ENCODE measurements at places on chromosomes 5 and 9.
A peak's percentile ranks its signal among the peaks of the same experiment; 100 is the strongest.

DNA sequence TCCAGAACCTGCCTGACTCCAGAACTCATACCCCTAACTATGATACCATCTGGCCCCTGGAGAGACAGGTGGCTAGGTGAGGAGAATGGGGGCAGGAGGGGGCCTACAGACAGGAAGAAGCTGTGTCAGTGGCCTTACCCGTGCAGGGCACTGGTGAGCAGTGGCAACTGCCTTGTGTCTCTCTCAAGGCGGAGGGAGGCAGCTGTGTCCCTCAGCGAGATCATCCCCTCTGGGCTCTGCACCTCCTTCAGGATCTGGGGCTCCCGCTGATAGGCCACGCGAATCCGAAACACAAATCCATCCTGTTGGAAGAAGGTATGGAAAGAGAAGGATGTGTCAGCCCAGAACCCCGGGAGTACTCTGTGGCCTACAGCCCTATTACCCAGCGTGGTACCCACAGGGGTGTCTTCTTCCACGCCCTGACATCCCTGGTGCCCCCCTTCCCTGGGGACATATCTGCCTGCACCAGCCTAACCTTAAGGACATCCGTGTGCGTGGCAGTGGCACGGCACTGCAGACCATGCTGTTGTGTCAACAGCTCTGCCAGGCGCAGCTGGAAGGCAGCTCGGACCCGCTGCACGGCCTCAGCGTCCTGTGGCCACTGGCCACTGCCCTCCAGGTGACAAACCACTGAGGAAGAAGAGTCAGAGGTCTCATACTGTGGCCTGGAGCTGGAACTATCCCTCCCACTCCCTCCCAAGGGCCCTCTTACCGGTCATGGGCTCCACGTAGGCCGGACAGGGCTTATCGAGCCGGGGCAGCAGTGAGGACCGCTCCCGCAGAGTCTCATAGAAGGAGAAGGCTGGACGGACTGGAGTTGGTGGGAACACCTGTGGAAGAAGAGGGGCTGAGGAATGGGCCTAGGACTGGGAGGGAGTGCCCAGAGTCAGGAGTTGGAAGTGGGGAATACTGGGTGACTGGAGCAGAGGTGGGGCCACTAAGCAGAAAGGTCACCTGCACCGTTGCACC lies 7.8 kb downstream of the NOL6 start:
- no peak for DNase-seq

GRCh38 chr5:176995896-176996767 lies 10.4 kb downstream of the UIMC1 start:
- DNase-seq = no peak

DNA sequence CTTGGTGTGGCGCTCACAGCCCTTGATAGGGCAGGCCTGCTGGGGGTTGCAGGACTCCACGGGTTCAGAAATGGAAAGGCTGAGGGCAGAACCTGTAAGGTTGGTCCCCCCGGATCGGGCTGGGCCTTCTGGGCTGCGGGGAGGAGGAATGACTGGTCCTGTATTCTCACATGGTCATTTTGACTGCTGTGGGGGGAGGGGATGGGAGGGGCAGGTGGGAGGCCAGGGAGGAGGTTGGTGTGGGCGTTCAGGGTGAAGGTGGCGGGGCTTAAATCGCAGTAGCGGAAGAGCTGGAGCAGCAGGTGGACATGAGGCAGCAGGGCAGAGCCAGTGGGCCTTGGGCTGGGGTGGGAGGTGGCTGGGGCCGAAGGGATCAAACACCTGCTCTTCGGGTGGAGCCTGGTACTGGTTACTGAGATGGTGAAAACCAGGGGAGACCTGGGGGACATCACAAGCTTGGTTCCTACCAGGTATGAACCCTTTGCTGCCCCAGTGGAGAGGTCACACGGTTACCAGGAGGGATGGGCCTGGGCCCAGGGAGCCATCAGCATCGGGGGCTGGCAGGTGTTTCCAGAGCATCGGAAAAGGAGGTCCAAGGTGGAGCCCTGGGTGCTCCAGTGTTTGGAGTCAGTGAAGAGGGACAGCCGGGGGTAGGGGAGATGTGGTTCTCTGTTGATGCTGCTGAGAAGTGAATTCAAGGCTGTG lies 1.8 kb downstream of the MRPS2 start:
- DNase-seq = no peak

- no peak for DNase-seq
These were observed 74.0 kb downstream of the KCNN2 start for GRCh38 chr5:114435885-114436299.

DNA sequence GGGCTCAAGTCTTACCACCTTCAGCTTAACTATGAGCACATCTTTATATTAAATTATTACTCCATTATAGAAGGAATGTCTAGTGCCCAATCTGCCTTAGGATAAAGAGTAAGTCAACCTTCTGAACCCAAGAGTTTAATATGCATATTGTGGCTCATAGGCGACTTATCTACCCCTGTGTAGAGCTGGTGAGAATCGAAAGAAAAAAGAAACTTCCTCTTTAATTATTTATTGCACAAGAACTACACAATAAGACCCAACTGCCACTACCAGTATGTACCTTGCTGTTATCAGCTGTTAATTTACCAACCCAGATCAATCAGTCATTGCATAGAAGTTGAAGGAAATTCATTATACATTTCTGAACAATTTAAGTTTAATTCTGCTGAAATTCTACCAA lies 329.1 kb upstream of the SLC24A2 start:
- DNase-seq = no peak

- peak; percentile 5 for DNase-seq
These were observed 2.6 kb downstream of the CTNNAL1 start for GRCh38 chr9:109010746-109011145.

DNA sequence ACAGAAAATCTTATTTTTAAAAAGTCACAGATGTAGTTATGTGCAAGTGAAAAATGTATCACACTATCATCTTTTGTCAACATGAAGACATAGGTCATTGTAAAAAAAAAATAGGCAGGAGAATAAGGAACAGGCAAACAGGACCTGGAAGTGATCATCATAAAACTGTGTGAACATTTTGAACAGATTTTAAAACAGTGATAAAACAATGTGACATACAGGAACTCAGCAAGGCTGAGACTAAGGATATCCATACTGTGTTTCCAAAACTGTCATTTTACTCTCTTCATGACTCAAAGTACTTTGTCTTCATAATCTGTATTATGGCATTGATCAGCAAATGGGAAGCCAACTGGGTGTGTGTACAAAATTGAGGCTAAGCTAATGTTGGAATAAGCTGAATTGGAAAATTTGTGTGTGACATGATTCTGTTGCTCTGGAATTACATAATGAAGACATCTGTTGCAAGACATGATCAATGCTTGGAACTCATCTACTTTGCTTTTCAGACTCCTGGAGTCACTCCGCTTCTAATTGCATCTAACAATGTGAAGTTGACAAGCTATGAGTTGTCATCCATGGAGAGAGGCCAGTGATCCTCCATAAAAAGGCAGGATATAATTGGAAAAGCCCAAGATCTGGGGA lies 978.7 kb upstream of the NUDT12 start:
- no peak for DNase-seq

DNA sequence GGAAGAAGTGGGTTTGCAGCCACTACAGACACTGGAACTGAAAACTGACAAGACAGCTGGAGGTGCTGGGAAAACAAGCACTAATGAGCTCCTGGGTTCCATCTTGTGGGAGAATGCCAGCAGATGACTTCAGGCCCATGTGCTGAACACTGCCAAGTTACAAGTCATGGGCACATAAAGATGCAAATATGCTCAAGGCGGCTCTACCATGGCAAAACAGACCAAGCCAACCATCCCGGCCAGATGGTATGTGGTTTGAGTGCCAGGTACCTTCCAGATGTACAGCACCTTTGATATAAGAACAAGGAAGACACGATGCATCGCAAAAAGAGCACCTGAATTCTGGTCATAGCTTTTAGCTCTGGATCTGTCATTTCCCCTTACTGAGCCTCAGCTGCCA lies 19.9 kb downstream of the TNFSF8 start:
- DNase-seq = no peak

GRCh38 chr5:173155912-173156311 lies 11.6 kb downstream of the BNIP1 start:
- no peak for DNase-seq

- no peak for DNase-seq
These were observed 424.2 kb downstream of the TMEM161B start for GRCh38 chr5:87844449-87844848.

GRCh38 chr5:54693936-54694657 lies 176.5 kb downstream of the SNX18 start:
- DNase-seq = no peak

GRCh38 chr5:177455036-177455660 lies 8.5 kb downstream of the PRR7 start:
- peak; percentile 79 for DNase-seq

DNA sequence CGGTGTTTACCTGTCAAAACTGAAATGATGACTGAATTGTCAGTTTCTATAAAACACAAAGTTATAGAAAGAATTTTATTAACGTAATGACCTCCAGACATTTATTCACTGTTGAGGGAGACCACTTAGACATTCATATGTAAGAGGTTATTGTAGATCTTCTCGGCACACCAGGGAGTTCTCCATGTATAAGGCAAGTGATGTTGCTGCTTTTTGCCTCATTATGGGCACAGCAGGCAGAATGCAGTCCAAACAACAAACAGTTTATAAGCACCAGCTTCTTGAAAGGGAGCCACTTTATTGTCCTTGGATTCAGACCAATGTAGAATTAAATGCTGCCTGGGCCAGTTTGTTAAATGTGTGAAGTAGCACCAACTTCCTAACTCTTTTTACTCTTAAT lies 66.7 kb downstream of the C7 start:
- no peak for DNase-seq

DNA sequence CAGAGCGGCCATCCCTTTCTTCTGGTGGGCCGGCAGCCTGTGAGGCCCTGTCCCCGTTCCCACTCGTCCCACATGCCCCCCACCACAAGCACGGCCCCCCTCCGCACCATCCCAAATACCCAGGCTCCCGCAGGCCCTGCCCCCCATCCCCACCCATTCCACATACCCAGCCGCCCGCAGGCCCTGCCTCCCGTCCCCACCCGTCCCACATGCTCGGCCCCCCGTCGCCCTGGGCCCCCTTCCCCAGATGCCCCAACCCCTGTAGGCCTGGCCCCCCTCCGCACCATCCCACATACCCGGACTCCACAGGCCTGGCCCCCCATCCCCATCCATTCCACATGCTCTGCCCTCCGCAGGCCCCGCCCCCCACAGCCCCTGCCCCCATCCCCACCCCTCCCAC lies 11.5 kb downstream of the SLC6A19 start:
- no peak for DNase-seq

GRCh38 chr9:79287708-79288290 lies 284.0 kb upstream of the TLE4 start:
- DNase-seq = no peak

DNA sequence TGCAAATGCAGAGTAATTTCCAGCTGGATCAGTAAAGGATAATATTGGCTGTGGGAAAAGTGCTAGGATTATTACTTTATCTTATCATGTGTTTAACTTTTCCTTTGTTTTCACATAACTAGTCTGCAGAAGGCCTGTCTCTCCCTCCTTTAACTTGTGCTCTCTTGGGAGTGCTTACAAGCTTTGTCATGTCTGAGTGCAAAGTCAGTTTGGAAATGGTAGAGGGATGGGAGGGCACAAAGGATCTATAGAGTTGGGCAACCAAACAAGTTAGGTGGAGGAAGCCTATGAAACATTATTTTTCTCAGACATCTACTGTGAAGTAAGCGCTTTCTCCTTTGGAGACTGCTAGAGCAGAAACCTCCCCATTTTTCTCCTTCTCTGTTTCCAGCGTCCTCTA lies 308.8 kb downstream of the ARHGAP26 start:
- no peak for DNase-seq

DNA sequence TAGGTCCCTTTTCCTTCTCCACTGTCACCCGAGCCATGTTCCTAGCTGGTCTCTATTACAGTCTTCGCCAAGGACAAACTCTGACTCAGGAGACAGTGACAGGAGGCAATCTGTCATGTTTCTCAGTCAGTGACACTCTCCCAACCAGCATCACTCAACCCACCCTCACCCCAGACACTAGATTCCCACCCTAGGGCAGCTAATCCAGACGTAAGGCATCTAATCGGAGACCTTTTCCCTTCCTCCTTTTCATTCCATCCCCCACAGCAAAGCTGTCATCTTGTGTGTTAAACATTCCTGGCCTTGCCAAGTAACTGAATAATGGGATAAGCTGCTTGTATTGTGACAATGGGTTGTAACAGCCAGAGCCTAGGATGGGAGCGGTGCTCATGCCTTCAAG lies 95.2 kb downstream of the SNX18 start:
- no peak for DNase-seq

DNA sequence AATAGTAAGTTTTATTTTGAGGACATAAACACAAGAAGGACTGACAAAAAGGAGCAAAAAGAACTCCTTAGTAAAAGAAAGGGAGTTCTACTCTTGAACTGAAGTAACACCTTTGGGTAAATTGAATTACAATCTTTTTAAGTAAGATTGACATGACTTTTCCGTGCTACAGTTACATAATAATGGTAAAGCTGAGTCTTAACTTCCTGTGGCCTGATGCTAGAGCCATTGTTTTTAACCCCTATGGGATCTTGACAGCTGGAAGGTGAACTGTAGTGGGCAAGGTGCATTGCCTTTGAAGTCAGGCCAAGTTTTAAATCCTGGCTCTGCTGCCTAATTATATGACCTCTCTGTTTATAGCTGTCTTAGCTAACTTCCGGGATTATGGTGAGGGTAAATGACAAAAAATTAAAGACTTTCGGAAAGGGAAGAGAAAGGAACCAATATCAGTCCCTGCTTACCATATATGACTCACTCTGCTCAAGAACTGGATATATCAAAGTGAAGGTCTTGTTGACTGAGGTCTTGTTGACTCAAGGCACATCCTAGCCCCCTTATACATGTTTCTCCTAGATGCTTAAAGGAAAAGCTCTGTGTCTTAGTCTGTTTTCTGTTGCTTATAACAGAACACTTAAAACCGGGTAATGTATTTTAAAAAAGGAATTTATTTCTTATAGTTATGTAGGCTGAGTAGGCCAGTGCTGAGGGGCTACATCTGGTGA lies 6.8 kb downstream of the HSD17B4 start:
- DNase-seq = no peak

DNA sequence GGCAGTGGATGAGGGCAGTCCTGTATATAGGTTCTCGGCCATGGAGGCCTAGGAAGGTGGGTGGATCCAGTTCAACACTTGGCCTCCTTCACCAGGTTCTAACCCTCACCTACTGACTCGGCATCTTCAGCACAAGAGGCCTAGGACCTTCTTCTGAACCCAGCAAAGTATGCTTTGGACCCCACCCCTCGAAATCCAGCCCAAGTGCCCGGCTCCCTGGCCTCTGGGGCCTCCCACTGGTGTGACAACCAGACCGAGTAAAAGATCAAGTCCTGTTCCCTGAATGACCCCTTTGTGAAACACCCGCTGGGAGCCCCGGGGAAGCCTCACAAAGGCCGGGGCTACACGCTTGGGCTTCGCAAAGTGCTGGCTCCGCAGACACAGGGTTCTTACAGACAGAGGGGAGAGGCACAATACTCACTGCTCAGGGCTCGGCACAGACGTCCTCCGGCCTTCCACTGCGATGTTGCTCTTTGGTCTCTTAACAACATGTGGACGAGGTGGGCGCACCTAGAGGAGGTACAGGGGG lies 47.0 kb downstream of the CRB2 start:
- DNase-seq = no peak

GRCh38 chr5:15513431-15513830 lies 13.5 kb downstream of the FBXL7 start:
- DNase-seq = no peak

- DNase-seq = no peak
These were observed 2.3 kb downstream of the DENND4C start for GRCh38 chr9:19232823-19233194.

- DNase-seq = no peak
These were observed 102.0 kb downstream of the RFK start for GRCh38 chr9:76292246-76292645.

GRCh38 chr9:124859803-124860581 lies 1.8 kb downstream of the RPL35 start:
- DNase-seq = no peak
